ENCODE measurements at places on chromosomes 6 and 20.

GRCh38 chr6:90953405-90954161 is 366.7 kb upstream of the MAP3K7 start:
- DNase-seq = no peak

DNA sequence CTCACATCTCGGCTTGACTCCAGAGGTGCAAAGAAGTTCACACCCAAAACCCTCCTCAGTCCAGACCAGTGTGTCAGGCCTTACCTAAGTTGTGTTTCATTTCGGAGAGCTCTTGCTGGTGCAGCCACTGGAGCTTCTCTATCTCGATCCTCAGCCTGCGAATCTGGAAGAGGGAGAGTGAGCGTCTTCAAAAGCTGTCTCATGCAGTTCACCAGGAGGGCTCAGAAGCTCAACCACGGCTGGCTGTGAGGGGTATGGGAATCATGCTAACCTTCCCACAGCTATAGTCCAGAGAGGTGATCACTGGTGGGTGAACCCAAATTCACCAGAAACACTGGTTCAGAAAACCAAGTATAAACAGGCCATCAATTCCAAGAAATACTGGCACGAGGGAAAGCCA is 129.4 kb downstream of the ZMYND8 start:
- no peak for DNase-seq

- no peak for DNase-seq
Observed at GRCh38 chr6:19463250-19463649, 373.9 kb upstream of the ID4 start.

DNA sequence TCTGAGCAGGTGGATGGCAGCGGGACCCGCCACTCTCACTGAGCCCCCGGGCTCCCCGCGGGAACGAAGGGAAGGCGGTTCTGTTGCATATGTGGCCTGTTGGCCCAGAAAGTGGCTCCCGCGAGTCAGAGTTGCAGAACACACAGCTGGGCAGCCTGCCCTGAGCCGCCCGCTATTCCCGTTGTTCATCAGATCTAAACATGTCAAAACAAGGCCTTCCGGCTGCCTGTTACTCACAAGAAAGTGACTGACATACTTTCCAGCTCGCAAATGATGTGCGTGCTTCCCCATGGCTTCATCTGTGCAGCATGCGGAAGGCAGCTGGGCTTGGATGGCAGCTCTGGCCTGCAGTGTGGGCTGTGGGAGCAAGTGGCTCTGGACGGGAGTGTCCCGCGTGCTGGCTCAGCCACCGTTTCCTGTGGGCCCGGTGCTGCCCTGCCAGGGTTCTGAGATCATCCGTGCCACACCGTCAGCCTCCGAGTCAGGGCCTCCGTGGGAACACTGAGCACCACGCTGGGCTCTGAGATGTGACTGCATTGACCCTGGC is 227.3 kb downstream of the ERMARD start:
- DNase-seq = no peak

GRCh38 chr6:75188221-75188925 is 17.5 kb downstream of the COL12A1 start:
- no peak for DNase-seq

DNA sequence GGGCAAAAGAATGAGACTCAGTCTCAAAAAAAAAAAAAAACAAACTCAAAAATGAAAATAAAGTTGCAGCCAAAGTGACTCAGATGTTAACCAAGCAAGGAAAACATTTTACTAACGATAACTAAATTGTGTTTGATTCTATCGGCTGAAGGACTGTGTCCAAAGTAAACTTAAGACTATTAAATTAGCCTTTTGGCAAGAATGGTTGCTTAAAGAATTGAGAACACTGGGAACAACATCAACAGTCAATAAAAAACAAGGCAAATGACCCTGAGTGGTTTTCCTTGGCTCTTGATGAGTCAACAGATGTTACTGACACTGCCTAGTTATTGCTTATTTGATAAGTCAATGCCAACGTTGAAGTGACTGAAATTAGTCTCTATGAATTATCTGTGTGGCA is 36.7 kb downstream of the POU3F2 start:
- DNase-seq = no peak

- DNase-seq = no peak
Observed at GRCh38 chr6:71279740-71280139, 8.9 kb upstream of the OGFRL1 start.

DNA sequence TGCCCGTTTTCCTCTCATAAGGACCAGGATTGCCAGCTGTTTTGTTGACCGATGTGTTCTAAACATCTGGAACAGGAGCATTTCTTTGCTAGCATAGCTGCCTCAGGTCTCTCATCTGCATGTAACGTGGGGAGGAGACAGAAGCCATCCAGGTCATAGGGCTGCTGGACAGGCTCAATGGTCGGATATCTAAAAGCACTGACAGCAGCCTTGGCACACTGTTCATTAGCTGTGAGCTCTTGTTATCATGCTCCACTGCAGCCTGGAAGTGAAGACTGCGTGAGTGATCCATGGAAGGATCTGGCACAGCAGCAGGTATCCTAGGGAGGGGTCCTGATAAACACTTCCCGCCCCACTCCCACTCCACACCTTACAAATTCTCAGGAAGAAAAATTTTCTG is 175.3 kb downstream of the LRFN2 start:
- no peak for DNase-seq

DNA sequence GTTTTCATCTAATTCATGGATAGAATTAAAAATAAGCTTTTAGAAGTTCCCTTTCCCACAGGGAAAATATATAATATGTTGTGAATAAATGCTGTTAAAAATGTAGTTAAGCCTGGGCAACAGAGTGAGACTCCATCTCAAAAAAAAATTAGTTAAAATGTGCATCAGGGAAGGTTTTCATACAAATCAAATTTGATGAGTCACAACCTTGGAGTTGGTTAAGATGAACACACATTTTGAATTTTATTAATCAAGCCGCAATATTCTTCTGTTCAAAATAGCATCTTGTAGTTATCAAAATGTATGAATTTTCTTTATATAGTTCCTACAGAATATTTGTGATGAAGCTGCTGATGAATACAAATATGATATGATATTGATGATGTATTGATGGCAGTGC is 30.9 kb upstream of the SERPINB9 start:
- DNase-seq = no peak

- no peak for DNase-seq
Observed at GRCh38 chr6:136503303-136504029, 46.8 kb downstream of the MAP7 start.

- DNase-seq = no peak
Observed at GRCh38 chr6:109172101-109172746, 76.9 kb downstream of the CEP57L1 start.

GRCh38 chr6:132198896-132199295 is 202.4 kb downstream of the MOXD1 start:
- DNase-seq = no peak

- no peak for DNase-seq
Observed at GRCh38 chr20:38227420-38228360, 32.8 kb downstream of the KIAA1755 start.

- DNase-seq = peak; percentile 51
Observed at GRCh38 chr6:33621711-33622388, 728 bp downstream of the ITPR3 start.

DNA sequence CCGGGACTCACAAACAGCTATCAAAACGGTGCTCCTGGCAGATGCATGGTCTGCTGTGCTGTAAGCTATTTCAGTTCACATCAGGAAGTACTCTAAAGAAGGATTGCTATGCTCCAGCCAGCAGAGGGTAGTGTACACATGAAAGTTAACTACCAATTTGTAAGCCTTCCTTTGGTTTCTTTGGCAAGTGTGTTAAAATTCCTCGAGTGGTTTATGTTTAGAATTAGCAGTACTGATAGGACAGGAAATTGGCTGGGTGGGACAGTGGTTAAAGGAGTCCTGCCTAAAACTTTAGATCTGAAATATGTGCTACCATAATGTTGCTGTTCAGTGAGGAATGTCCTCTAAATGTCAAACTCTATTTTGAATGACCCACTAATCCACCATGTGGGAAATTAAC is 47.4 kb downstream of the TRMT11 start:
- DNase-seq = no peak

GRCh38 chr20:23971310-23971709 is 17.3 kb downstream of the GGTLC1 start:
- DNase-seq = no peak

DNA sequence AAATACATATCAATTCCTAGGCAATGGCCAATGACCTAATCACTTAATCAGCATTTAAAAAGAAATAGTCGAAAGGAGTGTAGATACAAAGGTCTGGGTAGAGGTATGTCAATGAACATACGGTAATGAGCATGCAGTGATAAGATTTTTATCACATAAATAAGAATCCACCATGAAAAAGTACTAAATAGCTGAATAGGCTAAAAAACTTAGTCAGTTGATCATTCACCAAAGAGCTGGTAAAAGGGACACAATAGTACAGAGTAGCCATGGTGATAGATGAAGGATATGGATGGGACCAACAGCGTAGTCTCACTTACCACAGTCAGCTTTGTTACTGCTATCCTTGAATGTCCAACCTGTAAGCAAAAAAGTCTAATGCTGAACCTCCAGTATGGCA is 1018.6 kb upstream of the EYS start:
- DNase-seq = no peak

DNA sequence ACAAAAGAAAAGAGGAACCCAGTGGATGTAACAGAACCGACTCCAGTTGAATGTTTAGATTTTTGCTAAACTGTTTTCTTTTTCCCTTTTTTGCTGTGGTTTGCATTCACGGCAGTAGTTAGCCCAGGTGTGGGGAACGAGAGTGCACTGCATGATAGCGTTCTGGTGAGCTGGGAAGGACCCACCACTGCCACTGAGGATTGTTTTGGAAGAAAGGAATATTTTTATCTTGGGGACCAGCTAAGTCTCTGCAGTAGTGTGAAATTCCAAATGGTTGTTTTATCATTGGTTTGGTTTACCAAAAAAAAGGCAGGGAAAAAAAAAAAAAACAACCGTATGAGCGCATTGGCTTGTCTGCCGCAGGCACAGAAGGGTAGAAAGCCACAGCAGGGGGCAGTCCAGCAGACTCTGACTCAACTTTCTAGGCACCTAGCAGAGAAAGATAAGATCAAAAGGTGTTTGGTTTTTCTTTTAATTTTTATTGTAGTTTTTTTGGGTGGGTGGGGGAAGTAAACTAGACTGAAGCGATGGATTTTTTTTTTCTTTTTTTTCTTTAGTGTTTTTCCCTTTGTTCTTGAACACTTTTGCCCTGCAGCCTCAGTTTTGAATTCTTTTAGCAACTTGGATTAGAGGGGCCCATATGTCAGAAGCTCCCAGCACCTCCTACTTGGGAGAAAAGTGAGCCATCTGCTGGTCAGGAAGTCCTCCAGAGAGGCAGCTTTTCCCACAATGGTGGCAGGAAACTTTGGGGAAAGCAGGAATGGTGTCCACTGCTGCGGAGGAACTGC is 13.5 kb upstream of the RAB5IF start:
- DNase-seq = peak; percentile 28

DNA sequence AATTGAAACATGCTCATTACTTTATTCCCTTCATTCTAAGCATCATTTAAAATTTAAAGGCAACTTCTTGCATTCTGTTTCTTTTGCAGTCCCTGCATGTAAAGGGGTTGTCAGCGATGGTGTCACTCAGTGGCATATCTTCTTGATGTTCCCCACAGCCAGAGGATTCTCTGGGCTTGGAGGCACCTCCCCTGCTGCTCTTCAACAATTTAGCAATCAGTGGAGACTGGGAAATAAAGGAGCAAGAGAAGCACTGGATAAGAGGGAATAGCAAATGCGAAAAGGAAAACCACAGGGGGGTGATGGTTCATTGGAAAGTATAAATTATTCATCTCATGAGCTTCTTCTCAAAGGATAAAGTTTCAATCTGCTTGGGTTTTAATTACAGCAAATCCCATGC is 30.7 kb upstream of the MC3R start:
- no peak for DNase-seq

DNA sequence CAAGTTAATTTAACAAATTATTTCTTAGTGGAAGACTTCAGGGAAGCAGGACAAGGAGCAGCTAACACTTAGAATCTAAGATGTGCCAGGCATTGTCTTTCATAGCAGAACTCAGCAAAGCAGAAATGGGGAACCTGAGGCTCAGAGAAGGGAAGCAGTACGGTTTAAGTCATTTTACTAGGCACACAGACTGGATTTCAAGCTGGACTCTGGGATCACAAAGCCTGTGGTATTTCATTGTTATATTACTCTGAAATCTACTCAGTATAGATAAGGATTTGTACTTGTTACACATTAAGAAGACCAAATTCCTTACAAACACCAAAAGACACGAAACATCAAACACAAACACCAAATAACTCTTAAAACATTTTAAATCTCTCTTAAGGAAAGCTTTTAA is 199.6 kb downstream of the ISM1 start:
- no peak for DNase-seq

- no peak for DNase-seq
Observed at GRCh38 chr20:6397115-6397514, 274.3 kb upstream of the FERMT1 start.

GRCh38 chr6:112877134-112878100 is 530.3 kb downstream of the RFPL4B start:
- no peak for DNase-seq

DNA sequence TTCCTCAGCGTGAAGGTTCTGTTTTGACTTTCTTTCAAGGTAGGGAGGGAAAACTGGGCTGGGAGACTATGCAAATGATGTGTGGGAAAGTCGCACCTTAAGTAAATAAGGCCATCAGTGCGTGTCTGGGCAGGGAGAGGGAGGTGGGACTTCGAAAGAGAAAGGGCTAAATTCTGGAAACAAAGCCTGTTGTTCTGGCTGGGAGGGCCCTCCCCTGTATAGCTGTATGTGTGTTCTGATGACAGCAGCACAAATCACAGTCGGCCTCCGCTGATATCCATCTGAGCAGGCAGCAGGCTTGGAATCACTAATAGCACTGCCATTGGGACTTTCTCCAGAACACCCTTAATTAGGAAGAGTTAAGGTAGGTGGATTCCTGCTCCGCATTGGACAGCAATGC is 19.2 kb downstream of the JAG1 start:
- DNase-seq = no peak

DNA sequence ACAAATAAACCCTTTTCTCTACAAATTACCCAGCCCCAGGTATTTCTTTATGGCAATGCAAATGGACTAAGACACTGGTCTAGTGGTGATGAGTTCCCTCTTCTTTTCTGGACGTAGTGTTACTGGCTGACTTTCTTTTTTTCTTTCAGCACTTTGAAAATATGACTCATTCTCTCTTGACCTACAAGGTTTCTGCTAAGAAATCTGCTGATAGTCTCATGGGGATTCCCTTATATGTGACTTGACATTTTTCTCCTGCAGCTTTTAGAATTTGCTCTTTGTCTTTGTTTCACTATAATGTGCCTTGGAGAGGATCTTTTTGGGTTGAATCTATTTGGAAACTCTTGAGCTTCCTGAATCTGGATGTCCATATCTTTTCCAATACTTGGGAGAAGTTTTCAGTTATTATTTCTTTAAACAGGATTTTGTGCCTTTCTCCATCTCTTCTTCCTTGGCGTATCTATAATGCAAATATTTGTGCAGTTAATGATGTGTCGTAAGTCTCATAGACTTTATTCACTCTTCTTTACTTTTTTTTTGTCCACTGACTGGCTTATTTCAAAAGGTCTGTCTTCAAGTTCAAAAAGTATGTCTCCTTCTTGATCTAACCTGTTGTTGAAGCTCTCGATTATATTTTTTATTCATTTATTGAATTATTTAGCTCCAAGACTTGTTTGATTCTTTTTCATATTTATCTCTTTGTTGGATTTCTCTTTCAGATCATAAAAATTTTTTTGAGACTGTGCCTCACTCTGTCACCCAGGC is 42.2 kb upstream of the TPD52L1 start:
- no peak for DNase-seq

Data from stimulated activated CD8-positive, alpha-beta memory T cell treated with anti-CD3 and anti-CD28 coated beads, Interleukin-12 subunit alpha, Interleukin-12 subunit beta, amount 100 ng/mL, for 4 hours (primary cell).